ENCODE measurements at places on chromosomes 2 and 18.

GRCh38 chr18:58612315-58613055 lies 16.4 kb downstream of the ALPK2 start:
- DNase-seq: no peak
- H3K4me1 ChIP-seq: no peaks in the 10 kb centered on the region
- H3K27ac ChIP-seq: no peak overlapping the region
- H3K4me3 ChIP-seq: no peak overlapping the region

DNA sequence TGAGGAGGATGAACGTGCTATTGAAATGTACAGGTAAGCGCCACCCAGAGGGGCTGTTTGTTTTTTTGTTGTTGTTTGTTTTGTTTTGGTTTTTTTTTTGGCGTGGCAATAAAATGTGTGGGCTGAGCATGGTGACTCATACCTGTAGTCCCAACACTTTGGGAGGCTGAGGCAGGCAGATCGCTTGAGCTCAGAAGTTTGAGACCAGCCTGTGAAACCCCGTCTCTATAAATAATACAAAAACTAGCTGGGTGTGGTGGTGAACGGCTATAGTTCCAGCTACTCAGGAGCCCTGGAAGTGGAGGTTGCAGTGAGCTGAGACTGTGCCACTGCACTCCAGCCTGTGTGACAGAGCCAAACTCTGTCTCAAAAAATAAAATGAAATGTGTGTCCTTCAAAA lies 6.2 kb downstream of the PDCL3 start:
- no peak overlapping the region for H3K27ac ChIP-seq
- no peaks in the 10 kb centered on the region for H3K27me3 ChIP-seq
- DNase-seq: no peak
- H3K36me3 ChIP-seq: no peaks in the 10 kb centered on the region
- no peaks in the 10 kb centered on the region for H3K4me1 ChIP-seq
- H3K4me3 ChIP-seq: no peak overlapping the region

GRCh38 chr18:4270016-4270415 lies 185.1 kb downstream of the DLGAP1 start:
- H3K36me3 ChIP-seq: no peaks in the 10 kb centered on the region
- DNase-seq: no peak
- no peaks in the 10 kb centered on the region for H3K27me3 ChIP-seq
- H3K27ac ChIP-seq: no peak overlapping the region
- H3K4me3 ChIP-seq: no peak overlapping the region
- no peaks in the 10 kb centered on the region for H3K4me1 ChIP-seq

GRCh38 chr2:206392118-206392517 lies 51.2 kb upstream of the ADAM23 start:
- no peaks in the 10 kb centered on the region for H3K4me1 ChIP-seq
- H3K27ac ChIP-seq: no peak overlapping the region
- no peaks in the 10 kb centered on the region for H3K36me3 ChIP-seq
- no peaks in the 10 kb centered on the region for H3K27me3 ChIP-seq

GRCh38 chr2:102070058-102070642 lies 72.4 kb upstream of the IL1R1 start:
- H3K36me3 ChIP-seq: no peaks in the 10 kb centered on the region
- DNase-seq: peak; percentile 26
- H3K27ac ChIP-seq: peak overlapping the region; percentile 54
- no peak overlapping the region for H3K4me3 ChIP-seq
- no peaks in the 10 kb centered on the region for H3K27me3 ChIP-seq
- H3K4me1 ChIP-seq: peaks cover 21% of the 10 kb centered on the region

DNA sequence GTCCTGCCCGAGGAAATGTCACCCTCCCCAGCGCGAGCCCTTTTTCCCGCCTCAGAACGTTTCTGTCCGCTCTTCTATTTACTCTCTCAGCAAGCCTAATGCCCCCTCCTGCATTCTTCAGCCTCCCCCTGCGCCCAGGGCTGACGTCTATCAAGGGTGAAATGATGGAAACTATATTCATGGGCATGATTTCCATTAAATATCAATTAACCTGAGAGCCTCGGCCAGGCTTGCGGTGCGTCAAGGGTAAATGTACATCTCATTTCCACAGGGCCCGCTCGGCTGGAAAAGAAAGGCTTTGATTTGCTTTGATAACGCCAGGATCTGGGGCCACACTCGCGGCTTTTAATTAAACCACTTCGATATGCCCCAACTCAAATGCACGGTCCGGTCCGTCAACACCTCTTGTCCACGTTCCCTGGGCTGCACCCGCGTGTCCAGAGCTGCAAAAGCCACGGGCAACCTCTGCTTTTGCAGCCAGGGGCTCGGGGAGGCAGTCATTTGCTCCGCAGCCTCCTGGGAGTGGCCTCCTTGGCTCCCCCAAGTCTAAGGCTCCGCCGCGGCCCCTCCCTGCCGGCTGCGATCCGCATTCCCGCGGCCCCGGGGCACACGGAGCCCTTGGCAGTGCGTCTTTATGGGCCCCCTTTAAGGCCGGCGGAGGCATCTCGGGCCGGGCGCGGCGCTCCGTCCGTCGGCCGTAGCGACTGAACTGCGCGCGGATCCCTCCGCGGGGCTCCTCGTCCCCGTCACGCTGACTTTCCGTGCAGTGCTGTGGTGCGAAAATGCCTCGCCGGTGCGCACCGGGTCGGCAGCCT lies at the start of gene HOXD8:
Gene HOXD8, plus strand, starts transcription at position 724 of the 815 bp plus-strand sequence. CDS start 662 bp downstream, outside the sequence.
- H3K36me3 ChIP-seq: no peaks in the 10 kb centered on the region
- no peak within 1 kb of the TSS for H3K27ac ChIP-seq
- peaks cover 16% of the 10 kb centered on the region for H3K27me3 ChIP-seq
- DNase-seq: peak; percentile 53
- H3K4me1 ChIP-seq: peaks cover 25% of the 10 kb centered on the region

DNA sequence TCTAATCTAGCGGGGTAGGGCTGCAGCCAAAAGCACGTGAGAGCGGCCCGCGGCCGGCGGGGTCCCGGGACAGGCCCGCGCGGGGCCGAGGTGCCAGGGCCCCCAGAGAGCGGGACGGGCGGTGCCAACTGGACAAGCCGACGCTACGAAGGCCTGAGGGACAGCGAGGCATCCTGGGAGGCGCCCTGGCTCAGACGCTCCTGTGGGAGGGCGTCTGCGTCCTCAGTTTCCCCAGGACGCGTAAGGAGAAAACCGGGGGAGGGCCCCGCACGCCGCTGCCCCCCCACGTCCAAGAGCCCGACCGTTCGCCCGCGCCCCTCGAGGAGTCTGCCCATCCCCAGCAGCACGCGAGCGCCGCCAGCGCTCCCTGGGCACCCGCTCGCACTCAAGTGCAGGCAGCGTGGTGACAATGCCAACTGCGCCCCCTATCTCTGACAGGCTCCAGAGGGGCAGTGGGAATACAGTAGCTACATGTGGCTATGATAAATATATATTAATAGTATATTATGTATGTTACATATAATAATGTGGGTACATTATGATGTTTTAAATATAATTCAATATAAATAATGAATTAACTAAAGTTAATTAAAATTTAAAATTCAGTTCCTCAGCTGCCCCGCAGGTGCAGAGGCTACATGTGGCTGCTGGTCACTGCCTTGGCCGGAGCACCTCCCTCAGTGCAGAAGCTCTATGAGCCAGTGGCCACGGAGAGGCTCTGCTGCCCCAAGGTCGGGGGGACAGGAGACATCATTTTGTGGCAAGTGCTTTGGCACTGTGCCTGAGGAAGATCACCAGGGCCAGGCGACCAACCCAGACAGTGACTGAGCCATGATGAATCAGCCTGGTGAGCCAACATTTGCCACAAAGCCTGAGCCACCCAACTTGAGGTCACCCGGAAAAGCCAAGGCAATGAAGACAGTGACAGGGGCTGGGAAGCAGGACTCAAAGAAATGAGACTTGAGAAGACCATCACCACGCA lies 5.5 kb upstream of the SFT2D3 start:
- H3K27ac ChIP-seq: no peak overlapping the region
- no peaks in the 10 kb centered on the region for H3K36me3 ChIP-seq
- DNase-seq: no peak
- no peak overlapping the region for H3K4me3 ChIP-seq
- H3K27me3 ChIP-seq: no peaks in the 10 kb centered on the region
- peaks cover 3% of the 10 kb centered on the region for H3K4me1 ChIP-seq

DNA sequence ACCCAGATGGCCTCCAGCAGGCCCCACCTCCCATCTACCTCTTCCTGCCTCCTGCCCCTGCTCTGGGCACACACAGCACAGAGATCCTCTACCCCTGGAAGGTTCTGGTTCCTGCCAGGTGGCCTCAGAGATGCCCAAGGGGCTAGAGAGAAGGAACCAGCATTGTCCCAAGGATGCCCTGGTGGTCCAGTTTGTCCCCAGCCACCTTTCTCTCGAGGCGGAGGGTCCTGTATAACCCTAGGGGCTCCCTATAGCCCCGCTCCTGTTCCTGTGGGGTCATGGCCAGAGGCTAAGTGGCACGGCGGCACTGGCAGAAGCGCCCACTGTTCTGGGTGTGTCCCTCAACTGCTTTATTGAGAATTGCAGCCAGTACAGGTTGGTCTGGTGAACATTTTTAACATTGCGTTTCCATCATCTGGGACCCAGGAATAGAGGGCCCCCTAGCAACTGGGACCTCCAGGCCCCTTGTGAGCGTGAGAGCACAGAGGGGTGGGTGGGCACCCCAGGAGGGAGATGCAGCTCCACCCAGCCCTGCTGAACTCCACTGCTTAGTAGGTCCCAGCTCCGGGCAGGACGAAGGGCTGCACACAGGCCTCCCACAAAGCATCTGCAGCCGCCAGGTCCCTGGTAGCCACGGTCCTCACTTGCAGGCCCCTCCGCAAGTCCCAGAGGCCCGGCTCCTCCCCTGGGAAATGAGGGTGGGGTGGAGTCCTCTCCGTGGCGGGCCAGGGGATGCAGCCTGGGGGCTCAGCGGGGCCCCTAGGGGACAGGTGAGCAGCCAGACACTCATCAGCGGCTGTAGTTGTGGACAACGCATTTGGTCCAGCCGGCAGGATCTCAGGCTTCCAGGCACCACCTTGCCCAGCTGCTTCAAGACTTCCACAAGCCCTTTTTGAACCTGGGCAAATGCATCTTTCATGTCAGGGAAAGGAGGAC lies 33.1 kb downstream of the GPC1 start:
- no peaks in the 10 kb centered on the region for H3K36me3 ChIP-seq
- H3K27me3 ChIP-seq: no peaks in the 10 kb centered on the region
- H3K4me3 ChIP-seq: no peak overlapping the region
- no peak overlapping the region for H3K27ac ChIP-seq
- no peak for DNase-seq

DNA sequence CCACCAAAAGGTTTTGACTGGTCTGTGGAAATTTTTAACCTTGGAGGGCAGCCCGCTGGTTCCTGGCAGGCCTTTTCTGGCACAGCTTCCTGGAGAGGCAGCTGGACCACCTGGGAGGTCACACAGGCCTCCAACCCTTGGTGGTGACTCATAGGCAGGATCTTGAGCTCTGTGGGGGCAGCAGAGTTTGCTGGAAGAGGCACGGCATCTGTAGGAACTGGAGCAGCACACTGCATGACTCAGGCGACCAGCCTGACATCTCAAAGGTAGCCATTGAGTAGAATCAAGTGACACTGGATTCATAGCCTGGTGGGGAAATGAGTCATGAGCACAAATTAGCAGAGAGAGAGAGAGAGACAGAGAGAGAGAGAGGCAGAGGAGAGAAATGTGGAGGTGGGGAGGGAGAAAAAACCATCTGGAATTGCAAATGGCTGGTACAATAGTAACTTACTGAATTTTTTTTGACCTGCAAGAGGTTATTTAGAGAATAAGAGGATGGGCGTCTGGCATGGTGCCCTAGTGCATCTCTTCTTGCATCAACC lies 57.4 kb downstream of the TRPM8 start:
- no peak overlapping the region for H3K4me3 ChIP-seq
- no peaks in the 10 kb centered on the region for H3K27me3 ChIP-seq
- H3K36me3 ChIP-seq: no peaks in the 10 kb centered on the region

- H3K4me3 ChIP-seq: no peak overlapping the region
- no peaks in the 10 kb centered on the region for H3K27me3 ChIP-seq
- no peaks in the 10 kb centered on the region for H3K36me3 ChIP-seq
- DNase-seq: no peak
- no peak overlapping the region for H3K27ac ChIP-seq
Measured at GRCh38 chr2:126723281-126723815, 67.4 kb downstream of the GYPC start.

- H3K4me3 ChIP-seq: no peak overlapping the region
- no peak overlapping the region for H3K27ac ChIP-seq
- H3K4me1 ChIP-seq: no peaks in the 10 kb centered on the region
- no peaks in the 10 kb centered on the region for H3K27me3 ChIP-seq
Measured at GRCh38 chr2:163733956-163734355, 1.9 kb downstream of the FIGN start.

GRCh38 chr2:23988371-23988770 lies 21.5 kb upstream of the MFSD2B start:
- H3K4me1 ChIP-seq: no peaks in the 10 kb centered on the region
- H3K27me3 ChIP-seq: no peaks in the 10 kb centered on the region
- no peak overlapping the region for H3K27ac ChIP-seq
- H3K4me3 ChIP-seq: no peak overlapping the region

- H3K4me3 ChIP-seq: no peak overlapping the region
- H3K27ac ChIP-seq: no peak overlapping the region
Measured at GRCh38 chr18:48592540-48593171, 53.8 kb downstream of the CTIF start.

GRCh38 chr2:222671259-222672067 lies at the start of gene MOGAT1:
MOGAT1 (plus strand) TSS chr2:222671658; CDS start chr2:222671786, 128 bp downstream.
- H3K4me3 ChIP-seq: peak within 1 kb of the TSS; percentile 41
- DNase-seq: peak; percentile 75
- no peaks in the 10 kb centered on the region for H3K36me3 ChIP-seq
- H3K4me1 ChIP-seq: peaks cover 10% of the 10 kb centered on the region

DNA sequence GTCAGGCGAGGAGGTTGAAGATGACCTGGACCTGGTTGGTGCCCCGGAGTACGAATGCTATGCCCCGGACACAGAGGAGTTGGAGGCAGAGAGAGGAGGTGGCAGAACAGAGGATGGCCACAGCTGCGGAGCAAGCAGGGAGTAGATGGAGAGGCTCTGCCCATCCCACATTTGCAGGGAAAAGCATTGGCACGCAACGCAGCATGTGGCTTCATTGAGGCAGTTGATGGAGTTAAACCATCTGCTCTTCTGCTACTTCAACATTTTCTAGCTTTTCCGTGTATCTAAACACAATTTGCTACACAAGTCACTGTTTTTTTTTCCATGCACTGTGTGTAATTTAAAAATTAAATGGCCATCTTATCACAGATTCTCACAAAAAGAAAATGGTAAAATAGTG lies 11.8 kb downstream of the RBFA start:
- no peak for DNase-seq
- H3K27ac ChIP-seq: no peak overlapping the region
- H3K27me3 ChIP-seq: no peaks in the 10 kb centered on the region
- H3K36me3 ChIP-seq: no peaks in the 10 kb centered on the region

DNA sequence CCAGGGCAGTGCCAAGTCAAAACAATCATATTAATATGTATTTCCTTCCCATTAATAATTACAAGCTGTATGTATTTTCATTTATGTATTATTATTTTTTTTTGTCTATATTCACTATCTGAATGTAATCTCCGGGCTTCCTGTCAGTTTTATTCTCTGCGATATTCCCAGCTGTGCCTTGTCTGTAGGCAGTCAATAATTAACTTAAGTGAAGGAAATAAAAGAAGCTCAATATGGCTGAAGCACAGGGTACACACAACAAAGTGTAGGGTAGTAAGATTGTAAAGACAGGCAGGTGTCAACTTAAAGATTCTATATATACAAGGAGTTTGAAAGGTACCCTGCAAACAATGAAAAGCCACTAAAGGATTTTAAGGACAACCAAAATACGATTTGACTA lies 122.9 kb downstream of the ROCK1 start:
- H3K27ac ChIP-seq: no peak overlapping the region
- H3K36me3 ChIP-seq: no peaks in the 10 kb centered on the region
- no peaks in the 10 kb centered on the region for H3K27me3 ChIP-seq
- no peak for DNase-seq
